Activated T-helper 1 cell treated with anti-CD3 and anti-CD28 coated beads, Interleukin-2, amount 50 U/mL, for 16 hours (primary cell): ENCODE measurements at places on chromosomes 5 and 9.

DNA sequence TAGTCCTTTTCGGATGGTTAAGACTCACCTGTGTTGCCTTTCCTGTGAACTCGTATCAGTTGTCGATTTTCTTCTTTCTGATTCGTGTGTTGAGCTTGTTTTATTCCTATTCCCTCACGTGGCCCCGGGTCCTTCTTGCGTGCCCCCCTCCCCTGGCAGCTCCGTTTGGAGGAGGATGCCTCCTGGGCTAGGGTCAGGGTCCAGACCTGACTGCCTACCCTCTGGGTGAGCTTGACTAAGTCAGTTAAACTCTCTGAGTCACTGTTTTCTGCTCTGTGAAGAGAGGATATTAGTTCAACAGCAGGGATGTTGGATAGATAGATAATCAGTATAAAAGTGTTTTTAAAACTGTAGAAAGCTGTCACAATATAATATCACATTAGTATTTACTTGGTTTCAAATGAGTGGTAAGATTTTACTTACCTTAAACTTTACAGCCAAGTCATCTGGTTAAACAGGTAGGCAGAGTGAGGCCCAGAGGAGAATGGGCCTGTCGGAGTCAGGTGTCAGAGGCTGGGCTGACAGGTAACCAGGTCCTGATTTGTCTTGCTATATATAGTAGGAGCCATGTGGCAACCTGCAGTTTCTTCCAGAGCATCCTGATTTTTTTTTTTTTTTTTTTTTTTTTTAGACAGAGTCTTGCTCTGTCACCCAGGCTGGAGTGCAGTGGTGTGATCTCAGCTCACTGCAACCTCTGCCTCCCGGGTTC, 24.2 kb downstream of the PPARGC1B start:
- DNase-seq = no peak

DNA sequence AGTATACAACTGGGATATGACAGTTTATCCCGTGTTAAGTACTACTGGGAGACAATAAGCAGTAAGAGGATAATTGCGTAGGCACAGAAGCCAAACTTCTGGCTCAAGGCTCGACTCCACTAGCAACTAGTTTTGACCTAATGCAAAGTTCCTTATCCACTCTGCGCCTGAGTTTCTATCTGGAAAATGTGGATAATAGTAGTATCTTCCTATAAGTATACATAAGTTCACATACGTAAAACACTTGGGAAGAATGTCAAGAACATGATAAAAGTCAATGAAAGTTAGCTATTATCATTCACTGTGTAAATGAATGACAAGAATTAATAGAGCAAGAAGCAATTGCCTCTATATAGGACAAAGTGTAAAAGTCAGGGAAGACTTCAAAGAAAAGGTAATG, 45.7 kb downstream of the FTMT start:
- DNase-seq = no peak

- DNase-seq = no peak
Measured at GRCh38 chr5:125317536-125317995, 571.1 kb upstream of the ZNF608 start.

DNA sequence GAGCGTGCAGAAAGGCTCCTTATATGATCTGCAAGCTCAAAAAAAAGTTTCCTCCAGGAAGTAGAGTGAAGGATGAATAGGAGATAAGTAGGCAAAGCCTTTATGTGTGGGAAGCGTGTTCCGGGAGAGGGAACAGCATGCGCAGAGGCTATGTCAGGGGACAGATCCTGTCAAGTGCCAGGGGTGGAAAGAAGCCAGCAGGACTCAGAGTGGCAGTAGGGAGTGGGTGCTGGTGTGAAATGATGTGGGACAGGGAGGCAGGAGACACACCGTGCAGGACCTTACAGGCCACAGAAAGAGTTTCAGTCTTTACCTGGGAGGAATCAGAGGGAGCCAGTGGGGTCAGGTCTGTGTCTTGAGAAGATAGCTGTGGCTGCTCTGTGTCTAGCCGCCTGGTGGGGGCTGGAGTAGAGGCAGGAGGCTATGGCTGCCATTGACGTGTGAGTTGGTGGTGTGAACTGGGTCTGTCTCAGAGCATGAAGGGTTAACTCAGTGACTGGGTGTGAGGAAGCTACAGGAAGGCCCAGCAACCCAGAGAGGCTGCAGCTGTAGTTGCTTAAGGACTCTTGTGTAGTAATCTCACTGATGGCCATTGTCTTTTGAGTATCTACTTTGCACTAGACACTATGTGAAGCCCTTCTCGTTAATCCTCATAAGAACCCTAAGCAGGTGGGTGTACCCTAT, 71.3 kb downstream of the PPARGC1B start:
- no peak for DNase-seq

DNA sequence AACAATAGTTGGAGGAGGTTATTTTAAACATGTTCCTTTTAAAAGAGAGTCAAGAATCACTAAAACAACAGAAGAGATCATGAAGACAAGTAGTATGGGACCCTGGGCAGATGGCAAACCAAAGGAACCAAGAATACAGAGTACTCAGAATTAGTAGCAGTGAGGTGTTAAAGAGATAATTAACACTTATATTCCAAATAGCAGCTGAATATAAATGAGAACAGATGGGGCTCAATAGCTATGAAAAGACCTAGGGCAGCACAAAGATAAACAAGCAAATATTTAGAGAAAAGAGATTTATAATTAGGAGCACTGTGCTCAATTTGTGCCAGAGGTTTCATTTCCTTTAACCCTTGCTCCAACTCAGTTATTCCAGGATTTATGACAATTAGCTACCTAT, 159.1 kb downstream of the FAM114A2 start:
- DNase-seq = no peak

- DNase-seq = no peak
Measured at GRCh38 chr5:86645885-86646284, 28.1 kb downstream of the COX7C start.

DNA sequence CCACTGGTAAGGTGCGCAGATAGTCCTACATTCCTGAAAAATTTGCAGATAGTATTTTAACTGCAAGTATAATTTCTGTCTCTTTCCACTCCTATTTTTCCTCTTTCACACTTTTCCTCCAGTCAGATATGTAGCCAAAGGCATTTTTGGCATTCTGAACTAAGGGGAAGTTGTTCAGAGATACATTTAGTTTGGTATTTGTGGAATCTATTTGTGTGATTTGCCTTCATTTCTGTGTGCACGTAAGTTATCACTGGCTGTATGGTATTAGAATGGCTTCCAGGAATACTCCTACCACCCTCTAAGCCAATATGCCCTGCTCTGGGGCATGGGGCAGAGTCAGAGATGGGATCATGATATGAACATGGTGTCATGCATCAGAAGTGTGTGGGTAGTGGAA, 45.8 kb upstream of the GRAMD2B start:
- no peak for DNase-seq

DNA sequence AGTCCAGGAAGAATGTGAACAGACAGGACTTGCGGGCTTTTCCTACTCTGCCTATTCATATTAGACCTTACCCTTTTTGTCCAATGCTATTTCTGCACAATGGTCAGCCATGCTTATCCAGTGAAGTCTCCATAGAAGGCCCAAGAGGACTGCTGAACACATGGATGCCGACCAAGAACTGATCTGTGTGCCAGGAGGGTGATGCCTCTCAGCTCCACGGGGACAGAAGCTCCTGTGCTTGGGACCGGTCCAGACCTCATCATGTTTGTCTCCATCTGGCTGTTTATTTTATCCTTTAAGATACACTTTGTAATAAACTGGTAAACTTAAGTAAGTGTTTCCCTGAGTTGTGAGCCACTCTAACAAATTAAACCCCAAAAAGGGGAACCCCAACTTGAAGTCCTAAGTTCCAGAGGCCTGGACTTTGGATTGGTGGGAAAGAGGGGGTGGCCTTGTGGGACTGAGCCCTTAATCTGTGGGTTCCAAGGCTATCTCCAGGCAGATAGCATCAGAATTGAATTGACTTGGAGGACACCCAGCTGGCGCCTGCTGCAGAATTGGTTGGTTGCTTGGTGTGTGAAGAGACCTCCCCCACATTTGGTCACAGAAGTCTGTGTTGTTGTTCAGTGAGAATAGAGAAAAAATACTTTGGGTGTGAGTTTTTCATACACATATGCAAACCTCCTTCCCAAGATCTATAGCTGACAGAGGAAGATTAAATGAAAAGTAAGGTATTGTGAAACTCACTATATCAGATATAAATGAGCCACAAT, 57.9 kb upstream of the ANKH start:
- DNase-seq = no peak

GRCh38 chr5:73637565-73637964, 11.6 kb downstream of the ARHGEF28 start:
- no peak for DNase-seq

DNA sequence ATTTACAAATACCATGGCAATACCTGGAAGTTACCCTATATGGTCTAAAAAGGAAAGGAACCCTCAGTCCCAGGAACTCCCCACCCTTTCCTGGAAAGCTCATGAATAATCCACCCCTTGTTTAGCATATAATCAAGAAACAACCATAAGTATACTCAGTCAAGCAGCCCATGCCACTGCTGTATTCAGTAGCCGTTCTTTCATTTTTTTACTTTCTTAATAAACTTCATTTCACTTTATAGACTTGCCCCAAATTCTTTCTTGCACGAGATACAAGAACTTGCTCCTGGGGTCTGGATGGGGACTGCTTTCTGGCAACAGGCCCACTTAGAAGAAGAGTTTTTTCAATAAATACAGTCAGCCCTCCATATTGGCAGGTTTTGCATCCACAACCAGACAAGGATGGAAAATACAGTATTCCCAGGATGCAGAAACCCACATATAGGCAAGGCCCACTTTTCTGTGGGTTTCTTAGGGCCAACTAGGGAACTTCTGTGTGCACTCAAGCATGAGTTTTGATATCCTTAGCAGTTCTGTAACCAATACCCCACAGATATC, 2.8 kb upstream of the TBCA start:
- no peak for DNase-seq

DNA sequence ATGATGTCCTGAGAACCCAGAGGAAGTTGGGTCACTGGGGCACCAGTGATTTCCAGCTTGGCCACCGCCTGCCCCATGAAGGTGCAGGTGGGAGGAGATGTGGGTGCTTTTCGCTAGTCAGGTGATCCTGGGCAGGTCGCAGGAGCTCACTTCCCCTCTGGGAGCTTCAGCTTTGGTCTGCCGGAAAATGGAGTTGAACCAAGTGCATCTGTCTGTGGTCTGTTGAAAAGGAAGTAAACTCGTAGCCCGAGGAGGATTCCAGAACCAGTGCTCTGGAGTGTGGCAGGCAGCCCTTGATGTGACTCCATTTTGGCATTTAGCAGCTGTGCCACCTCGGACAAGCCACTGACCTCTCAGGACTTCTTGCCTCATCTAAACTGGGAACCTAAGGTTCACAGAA, 81.8 kb upstream of the HRH2 start:
- DNase-seq = no peak

- DNase-seq = no peak
Measured at GRCh38 chr5:33319841-33320240, 120.9 kb upstream of the TARS1 start.

DNA sequence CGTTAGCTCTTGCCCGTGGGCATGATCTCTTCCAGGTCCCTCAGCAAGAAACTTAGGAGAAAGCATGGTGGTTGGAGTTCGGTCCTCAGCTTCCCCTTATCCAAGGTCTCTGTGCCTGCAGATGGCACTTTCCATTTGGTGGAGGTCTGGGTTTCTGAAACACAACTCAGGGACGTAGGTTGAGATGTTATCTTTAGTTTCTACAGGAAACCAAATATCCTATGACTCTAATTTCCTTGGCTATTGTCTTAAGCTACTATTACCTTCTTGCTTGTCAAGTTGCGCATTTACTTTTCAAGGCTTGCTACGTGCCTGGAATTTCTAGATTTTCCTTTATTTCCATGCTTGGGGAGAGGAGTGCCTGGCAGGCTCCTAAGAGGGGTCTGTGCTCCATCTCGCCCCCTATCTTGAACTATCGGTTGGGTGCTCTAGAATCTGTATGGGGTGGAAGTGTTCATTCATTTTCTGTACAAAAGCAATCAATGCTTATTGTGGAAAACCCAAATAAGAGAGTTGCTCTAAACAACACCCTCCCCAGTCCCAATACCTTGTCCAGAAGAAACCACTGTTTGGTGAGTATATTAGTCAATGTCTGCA, 32.9 kb upstream of the KCNIP1 start:
- DNase-seq = no peak

DNA sequence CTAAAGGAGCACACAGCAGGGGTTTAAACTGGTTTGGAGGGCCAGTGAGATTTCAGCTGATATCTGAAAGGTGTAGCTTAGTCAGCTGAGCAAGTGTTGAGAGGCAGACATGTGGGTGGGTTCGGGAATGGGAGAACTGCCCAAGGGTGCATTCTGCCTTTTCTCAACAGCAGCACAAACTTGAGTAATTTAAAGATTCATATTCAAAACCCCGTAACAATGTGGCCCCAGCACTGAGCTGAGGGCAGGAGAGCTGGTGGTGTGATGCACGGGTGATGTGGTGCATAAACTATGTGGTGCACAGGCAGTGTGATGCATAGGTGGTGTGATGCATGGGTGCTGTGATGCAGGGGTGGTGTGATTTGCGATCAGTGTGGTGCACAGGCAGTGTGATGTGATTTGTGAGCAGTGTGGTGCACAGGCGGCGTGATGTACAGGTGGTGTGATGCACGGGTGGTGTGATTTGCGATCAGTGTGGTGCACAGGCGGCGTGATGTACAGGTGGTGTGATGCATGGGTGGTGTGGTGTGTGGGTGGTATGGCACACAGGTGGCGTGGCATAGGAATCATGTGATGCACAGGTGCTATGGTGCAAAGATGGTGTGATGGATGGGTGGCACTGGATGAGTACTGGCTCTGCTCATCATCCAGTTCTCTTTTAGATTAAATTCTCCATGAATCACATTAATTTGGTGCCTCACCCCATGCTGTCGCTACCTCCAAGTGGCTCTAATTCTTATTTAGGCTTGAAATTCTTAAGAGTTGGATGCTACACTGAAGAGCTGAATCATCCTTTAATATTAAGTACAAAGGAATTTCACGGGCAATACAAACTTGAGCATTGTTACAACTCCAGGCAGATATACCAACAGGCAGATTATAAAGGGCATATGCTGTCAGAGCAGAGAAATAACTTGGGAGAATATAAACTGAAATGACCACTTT, 53.6 kb downstream of the DAP start:
- DNase-seq = no peak
